Tibial nerve (tissue), 4 donors: ENCODE measurements at places on chromosomes 2 and 18.

DNA sequence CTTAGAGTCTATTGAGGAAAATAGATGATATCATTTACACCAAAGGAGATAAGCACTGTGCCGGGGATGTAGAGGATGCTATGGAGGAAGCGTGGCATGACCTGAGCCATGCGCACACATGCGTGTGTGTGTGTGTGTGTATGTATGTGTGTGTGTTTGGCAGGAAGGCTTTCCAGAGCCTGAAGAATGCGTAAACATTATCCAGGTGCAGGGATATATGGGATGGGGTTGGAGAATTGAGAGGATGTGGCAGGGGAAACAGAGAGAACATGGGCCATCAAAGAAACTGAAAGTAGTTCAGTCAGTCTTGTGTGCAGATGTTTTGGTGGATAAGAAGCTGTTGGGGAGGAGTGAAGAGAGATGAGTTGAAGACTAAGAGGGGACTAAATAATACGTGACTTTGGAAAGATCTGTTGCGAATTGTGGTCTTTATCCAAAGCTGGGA is 9.3 kb upstream of the STAT1 start:
- no peak for DNase-seq

GRCh38 chr2:137229834-137230233 is 464.5 kb downstream of the THSD7B start:
- DNase-seq, result no peak

- DNase-seq, result no peak
These were observed 202.3 kb downstream of the SPP2 start for GRCh38 chr2:234252772-234253171.

GRCh38 chr2:150572194-150572766 is 84.8 kb upstream of the RND3 start:
- no peak for DNase-seq

GRCh38 chr2:135175177-135175576 is 123.1 kb downstream of the RAB3GAP1 start:
- DNase-seq, result no peak

GRCh38 chr2:122421775-122422174 is 666.3 kb downstream of the TSN start:
- DNase-seq, result no peak

GRCh38 chr2:235087832-235088495 is 136.1 kb downstream of the SH3BP4 start:
- peak; percentile 38 for DNase-seq

DNA sequence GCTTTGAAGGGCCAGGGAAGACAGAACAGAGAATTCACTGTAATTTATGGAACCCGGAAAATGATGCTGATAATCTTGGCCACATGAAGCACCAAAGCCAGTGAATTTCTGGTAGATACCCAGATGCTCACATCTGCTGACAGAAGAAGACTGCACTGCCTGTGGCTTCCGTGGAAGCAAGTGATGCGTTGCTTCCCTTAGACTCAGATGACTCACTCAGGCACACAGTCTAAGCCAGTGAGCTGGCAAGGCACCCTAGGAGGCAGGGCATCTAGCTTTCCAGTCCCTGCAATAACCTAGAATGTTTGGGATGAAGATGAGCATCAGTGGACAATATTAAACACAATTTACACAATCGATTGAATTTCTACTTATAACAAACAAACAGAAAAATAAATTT is 284.7 kb downstream of the CMPK2 start:
- no peak for DNase-seq

GRCh38 chr18:44609181-44609941 is 71.3 kb upstream of the SETBP1 start:
- no peak for DNase-seq

DNA sequence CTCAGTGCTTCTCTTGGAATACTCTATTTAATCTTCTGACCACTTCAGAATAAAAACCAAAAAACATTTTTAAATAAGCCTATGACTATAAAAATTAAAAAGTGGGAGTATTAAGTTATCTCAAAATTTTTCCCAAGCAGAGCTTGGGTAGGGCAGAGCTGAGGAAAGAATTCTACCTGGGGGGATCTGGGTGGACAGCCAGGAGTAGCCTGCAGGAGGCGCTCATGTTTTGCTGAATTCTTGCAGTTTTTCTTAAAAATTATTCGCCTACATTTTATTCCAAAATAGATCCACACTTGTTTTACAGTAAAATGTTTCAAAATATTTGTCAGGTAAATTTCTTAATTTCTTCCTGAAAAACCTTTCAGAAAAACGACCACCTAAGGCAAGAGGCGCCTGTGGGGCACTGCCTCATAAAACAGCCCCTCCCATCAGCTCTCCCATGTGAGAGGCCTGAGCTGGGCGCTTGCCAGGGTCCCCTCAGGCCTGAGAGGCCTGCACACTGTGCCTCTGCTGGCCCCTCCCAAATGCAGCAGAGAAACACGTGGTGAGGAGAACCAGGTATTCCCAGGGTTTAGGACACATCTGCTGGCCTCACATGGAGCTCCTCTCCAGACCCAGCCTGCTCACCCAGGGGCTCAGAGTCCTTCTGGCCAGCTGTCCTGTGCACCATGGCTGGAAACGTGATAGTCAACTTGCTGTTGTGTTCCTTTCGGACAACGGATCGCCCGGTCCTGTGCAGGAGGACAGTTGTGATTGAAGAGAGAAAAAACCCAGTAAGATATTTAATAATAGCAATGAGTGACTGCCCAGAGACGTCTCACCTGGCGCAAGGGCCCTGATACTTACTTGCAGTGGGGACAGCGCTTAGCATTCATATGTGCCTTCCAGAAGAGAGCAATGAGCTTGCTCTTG is 17.5 kb downstream of the POLR1A start:
- no peak for DNase-seq

DNA sequence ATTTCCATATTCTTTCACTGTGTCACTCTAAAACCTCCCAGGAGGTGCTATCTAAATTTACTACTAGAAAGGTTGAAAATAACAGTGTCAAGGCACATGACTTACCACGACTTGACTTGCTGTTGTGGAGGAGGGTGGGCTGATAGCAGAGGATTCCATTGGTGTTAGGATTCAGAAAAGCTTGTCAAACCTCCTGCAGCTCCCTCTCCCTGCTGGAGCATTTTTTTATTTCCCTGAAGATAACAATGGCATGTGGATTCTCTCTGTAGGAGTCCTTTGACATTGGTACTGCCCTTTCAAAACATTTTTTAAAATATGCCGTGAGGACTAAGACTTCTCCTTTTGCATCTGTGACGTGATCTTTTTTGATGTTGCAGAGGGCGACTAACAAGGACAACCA is 696.9 kb upstream of the GYPC start:
- no peak for DNase-seq

- DNase-seq, result no peak
These were observed 105.5 kb upstream of the GLI2 start for GRCh38 chr2:120630031-120630701.

- no peak for DNase-seq
These were observed 50.4 kb upstream of the BZW1 start for GRCh38 chr2:200761266-200761665.

GRCh38 chr2:215486291-215487001 is 50.6 kb upstream of the FN1 start:
- DNase-seq, result no peak

GRCh38 chr18:24130494-24130893 is 8.4 kb upstream of the CABYR start:
- no peak for DNase-seq

DNA sequence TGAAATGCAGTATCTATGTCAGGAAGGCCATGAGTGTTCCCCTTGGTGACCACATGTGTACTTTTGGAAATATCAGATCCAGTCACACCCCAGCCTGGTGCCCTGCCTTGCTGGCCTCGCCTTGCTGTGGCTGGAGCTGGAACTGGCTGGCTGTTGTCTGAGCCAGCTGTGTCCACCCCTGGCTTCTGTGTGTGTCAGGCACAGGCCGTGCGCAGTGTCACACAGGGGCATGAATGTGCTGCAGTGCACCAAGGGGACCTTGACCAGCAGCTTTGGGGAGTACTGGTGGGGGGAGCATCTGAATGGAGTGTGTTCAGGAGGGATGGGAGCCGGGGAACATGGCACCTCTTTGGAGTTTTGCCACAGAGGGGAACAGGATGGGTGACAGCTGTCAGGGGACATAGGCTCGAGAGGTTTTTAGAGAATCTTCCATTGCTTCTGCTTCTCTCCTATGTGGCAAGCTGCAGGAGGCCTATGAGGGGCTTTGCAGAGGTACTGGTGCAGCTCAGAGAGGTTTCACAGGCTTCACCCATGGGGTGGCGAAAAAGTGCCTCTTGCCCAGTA is 44.7 kb upstream of the FAHD2A start:
- DNase-seq, result no peak

- DNase-seq, result no peak
These were observed 29.5 kb downstream of the STK39 start for GRCh38 chr2:168217920-168218319.

- DNase-seq, result no peak
These were observed 211.6 kb upstream of the SMAD7 start for GRCh38 chr18:49162226-49162864.

DNA sequence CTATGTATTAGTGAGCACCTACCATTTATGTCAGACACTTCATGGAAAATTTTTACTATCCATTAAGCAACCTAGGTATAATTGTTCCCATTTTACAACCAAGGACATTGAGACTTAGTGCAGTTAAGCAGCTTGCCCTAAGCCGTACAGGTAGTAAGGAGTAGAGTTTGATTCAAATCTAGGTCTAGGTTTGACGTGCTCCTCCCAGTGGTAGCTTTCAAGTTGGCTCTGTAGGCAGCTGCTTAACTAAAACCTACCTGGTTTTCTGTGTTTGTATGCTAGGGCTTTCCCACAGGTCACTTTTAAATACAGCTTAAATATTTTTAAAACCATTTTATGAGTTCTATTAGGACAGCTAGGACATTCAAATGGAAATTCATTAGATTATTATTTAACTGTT is 69.7 kb downstream of the NUP35 start:
- DNase-seq, result no peak

- no peak for DNase-seq
These were observed 273.6 kb downstream of the RDH14 start for GRCh38 chr2:18286897-18287296.

DNA sequence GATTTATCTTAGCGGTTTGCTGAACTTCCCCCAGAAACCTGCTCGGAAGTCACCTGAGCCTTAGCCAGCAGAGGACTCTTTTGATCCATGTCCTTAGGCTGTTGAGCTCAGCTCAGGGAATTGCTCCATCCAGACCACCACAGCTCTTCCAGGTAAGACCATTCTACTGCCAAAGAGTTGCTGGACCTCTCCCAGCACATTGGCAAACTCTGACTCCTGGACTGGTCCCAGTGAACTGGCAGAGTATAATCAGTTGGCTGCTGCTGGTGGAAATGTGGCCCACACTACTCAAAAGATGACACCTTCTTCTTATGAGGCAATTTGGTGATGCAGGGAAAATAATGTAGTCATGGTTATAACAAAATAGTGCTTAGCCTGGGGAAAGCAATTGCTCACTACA is 308.8 kb upstream of the FIGN start:
- DNase-seq, result no peak

GRCh38 chr2:240560480-240561324 is 545 bp downstream of the DUSP28 start:
- DNase-seq, result peak; percentile 100

- no peak for DNase-seq
These were observed 591 bp upstream of the LDLRAD4 start for GRCh38 chr18:13217971-13218367.

- DNase-seq, result no peak
These were observed 29.1 kb downstream of the REEP1 start for GRCh38 chr2:86308356-86308755.

DNA sequence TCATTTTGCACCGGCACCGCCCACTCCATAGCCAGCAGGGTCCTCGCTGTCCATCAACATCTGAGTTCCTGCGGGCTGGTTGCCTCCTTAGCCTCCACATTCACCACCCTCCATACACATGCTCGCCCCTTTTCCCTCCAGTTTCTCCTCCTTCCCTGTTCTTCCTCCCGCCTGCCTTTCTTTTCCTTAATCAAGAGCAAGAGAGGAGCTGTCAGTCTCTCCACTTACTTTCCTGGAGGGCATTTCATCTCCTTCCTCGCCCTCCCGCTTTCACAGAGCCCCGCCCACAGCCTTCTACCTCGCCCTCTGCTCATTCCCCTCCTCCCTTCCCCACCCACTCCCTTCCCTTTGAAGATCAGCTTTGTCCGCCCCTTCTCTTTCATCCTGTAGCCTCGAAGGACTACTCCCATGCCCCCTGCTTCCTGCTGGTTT is 13.8 kb upstream of the ZBTB7C start:
- no peak for DNase-seq

DNA sequence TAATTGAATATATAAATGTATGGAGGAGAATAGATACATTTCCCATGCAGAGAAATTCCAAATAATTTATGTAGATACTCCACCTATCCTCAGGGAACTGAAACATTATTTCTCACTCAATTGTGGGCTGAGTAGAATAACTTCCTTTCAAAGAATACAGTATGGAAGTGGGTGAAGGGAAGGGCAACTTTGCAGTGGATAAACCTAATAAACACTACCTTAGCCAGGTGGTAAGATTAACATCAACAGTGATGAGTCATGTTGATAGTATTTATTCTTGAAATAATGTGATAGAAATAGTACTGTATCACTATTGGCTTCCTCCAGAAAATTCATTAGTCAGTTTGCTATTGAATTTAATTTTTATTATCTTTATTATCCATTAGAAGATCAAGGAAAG is 716.4 kb upstream of the CHAC2 start:
- no peak for DNase-seq

DNA sequence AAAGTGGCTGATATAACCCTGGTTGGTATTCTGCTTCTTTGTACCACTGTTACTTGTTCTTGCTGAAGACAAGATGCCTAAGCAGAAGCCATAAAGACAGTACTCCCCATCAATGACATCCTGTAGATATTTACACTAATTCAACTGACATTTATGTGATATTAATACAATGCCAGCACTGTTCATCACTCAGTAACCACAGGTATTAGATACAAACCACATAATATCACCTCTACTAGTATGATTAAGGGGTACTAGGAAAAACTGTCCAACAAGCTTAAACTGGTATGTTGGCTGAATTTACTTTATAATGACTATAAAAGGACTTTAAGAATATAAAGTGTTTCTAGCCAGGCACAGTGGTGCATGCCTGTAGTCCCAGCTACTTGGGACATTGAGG is 65.8 kb downstream of the RTN4 start:
- DNase-seq, result no peak
